ENCODE measurements at places on chromosomes 11 and 22.

GRCh38 chr11:74011360-74012073 is 2.6 kb upstream of the UCP3 start:
- no peak for DNase-seq

DNA sequence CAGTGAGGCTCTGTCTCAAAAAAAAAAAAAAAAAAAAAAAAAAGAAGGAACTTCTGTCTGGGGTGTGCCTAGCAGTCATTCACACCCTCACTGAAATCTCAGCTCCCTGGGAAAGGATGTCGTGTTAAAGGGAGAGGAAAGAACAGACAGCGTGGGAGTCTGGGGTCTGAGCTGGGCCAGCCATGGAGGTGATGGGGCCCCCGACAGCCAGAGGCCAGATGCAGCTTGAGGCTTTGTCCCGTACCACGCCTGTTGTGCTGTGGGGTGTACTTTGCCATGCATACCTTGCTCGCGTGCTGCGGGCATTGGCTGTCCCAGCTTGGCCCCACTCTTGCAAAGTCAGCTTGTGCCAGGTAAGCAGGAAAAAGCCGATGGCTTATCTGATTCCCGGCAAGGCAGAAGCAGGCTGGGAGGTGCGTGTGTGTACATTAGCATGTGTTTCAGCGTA is 4.6 kb downstream of the SYT12 start:
- DNase-seq: no peak

GRCh38 chr22:40374567-40374966 is 4.2 kb downstream of the SGSM3 start:
- DNase-seq: no peak

DNA sequence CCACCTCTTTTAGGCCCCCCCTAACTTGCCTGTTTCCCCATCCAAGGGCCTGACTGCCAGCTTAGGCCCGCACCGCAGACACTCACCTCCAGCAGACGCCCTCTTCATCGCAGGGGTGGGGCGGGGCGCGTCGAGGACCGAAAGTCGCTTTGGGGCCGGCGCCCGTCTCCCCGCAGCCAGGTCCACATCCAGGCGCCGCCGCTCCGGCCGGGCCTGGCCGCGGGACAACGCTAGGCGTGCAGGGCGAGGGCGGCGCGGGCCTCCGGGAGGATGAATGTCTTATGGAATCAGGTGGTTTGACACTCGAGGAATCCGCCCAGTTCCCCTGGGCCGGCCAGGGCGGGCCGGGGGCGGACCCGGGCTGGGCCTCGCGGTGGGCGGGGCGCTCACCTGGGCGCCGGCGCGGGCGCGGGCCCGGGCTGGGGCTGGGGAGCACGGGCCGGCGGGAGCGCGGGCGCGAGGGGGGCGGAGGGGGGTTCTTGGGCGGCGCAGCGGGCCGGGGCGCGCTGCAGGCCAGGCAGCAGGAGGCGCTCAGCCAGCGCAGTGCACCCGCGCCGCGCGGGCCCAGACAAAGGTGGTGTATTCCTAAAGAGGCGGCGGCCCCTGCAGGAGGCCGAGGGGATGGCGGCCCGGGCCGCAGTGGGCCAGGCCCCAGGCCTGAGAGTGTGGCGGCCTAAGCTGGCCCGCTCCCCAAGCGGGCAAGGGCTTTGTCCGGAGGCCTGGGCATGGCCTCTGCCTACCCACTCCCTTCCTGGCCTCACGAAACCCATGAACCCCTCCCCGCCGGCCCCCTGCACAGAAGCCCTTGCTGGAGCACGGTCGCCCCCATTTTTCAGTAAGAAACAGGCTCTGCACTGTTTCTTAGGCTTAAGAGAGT is 177.6 kb downstream of the IGLL1 start:
- peak; percentile 5 for DNase-seq

GRCh38 chr11:5689551-5689983 is at the start of gene TRIM22:
Gene TRIM22, plus strand, starts transcription at chr11:5689790. Its CDS starts 6,443 bp downstream, at chr11:5696233.
- DNase-seq: no peak

DNA sequence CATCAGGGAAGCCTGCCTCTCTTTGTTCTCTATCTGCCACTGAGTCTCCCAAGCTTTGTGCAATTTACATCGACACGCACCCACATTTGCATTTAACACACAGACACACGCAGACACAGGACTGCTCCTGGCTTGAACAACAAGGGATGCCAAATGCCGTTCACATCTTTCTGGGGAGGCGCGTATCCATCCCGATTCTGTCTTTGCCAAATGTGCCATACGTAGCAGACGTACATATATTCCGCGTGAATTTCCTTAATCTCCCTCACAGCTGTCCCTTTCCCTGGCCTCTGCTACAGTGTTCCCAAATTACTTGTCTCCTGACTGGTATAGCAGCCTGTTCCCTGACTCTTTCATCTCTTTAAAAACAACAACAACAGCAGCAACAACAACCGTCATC is 409.5 kb downstream of the MIAT start:
- no peak for DNase-seq

- DNase-seq: no peak
Measured at GRCh38 chr11:45615182-45615792, 50.1 kb downstream of the CHST1 start.

DNA sequence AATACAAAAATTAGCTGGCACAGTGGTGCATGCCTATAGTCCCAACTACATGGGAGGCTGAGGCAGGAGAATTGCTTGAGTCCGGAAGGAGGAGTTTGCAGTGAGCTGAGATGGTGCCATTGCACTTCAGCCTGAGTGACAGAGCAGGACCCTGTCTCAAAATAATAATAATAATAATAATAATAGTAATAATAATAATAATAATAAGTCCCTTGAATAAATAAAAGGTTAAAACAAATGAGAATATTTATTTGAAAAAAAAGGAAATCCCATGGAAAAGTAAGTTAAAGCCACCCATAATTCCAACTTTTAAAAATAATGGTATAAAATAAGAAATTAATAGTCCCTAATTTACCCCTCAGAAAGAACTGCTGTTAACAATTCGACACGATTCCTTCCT is 10.0 kb upstream of the NAV2 start:
- DNase-seq: no peak

- no peak for DNase-seq
Measured at GRCh38 chr11:104151404-104152204, 12.3 kb downstream of the PDGFD start.

- DNase-seq: no peak
Measured at GRCh38 chr11:75347781-75348566, 3.5 kb downstream of the ARRB1 start.

- DNase-seq: no peak
Measured at GRCh38 chr22:42997582-42998090, 17.3 kb downstream of the PACSIN2 start.

GRCh38 chr11:112685111-112685510 is 276.1 kb upstream of the NCAM1 start:
- DNase-seq: no peak

DNA sequence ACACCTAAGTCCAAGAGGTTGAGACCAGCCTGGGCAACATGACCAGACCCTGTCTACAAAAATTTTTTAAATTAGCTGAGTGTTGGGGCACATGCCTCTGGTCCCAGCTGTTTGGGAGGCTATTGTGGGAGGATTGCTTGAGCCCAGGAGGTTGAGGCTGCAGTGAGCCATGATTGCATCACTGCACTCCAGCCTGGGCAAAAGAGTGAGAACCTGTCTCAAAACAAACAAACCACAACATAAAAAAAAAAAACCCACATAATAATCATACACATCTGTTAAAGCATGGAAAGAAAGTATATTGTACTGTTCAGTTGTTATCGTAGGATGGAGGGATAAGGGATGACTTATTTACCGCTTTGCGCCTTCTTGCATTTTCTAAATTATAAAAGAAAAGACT is 35.9 kb upstream of the GRK2 start:
- no peak for DNase-seq

DNA sequence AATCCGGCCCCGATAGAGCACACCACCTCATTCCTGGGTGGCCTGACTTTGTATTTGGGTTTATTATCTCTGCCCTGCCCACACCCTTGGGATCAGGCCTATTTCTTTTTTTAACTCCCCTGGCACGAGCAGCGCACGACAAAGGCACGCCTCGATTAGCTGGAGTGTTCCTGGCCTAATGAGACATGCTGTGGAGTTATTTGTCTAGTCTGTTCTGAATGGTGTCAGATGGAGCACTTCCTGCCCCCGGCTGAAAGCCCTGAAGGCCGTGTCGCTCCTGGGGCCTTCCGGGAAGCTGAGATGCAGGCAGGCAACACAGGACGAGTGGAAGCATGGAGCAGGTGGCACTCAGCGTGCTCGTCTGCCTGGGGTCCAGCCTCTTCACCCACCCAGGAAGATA is 47.1 kb downstream of the LARGE1 start:
- DNase-seq: no peak

DNA sequence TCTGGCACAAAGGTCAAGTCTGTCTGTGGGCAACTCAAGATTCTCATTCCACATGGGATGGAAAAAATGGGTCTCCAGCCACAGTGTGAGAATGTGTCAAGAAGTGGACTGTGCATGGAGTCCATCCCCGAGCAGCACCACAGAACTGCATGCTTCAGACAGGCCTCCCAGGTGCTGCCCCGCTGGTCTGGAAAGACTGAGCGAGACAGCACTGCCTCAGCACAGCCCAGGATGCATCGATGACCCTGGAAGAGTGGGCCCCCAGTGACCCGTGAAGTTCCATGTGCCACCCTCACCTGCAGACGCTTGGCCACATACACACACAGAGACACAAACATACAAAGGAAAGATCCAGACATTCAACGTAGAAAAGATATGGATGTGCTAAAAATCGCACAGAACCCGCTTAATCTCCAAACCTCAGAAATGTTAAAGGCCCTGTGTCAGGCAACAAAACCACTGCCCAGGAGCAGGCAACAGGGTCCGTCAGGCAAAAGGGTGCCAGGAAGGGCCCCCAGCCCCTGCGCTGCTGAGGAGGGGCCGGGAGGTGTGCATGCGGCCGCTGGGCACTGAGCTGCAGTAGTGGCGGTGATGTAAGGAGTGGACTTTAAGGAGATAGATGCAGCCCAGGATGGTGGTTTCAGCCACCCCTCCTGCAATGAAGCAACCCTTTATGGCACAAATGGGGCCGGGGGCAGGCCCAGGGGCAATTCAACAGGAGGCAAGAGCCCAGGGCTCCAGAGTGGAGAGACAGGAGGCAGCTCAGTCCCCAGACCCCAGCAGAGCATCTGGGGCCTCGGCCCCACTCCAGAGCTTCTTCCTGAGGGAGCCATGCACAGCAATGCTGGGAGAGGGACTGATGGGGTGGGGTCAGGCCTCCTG is 84.7 kb downstream of the DGCR2 start:
- no peak for DNase-seq

DNA sequence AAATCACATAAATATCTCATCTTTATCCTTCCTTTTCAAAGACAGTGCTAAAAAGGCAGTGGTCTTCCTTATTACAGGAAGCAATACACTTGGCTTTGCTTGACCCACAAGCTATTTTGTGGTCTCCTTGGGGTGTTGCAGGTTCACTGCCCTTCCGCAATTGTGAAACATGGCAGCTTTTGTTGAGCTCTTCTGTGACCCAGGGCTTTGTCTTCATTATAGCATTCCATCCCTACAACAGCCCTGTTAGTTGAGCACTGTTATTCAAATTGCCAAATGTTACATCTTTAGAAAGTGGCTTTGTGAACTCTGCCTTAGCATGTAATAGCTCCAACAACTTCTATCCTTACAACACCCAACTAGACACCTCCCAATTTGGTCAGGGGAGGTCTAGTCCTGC is 107.1 kb downstream of the OPCML start:
- DNase-seq: no peak

DNA sequence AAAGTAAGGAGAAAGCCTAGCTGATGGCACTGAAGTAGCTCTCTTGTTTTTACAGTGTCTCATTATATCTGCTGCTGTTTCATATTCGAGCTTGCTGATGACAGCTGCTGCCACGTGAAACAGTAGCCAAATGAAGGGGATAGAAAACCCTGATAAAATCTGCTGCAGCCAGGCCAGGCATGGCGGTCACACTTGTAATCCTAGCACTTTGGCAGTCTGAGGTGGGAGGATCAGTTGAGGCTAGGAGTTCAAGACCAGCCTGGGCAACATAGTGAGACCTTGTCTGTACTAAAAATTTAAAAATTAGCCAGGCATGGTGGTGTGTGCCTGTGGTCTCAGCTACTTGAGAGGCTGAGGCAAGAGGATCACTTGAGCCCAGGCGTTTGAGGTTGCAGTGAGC is 13.4 kb downstream of the IFT46 start:
- DNase-seq: no peak

GRCh38 chr11:12140186-12140793 is 29.9 kb downstream of the MICAL2 start:
- DNase-seq: no peak

DNA sequence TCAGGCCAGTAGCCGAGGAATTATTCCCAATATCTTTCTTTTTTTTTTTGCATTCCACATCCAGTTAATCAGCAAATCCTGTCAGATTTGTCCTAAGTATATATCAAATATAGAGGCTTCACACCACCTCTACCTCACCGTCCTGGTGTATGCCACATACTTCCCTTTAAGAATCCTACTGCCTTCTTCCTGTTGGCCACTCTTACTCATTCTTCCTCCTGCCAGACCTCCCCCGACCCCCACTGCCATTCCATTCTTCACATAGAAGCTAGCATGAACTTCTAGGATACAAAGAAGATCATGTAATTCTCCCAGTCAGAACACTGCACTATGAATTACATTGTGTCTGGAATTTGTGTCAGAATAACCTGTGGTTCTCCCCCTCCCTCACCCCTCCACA is 89.5 kb downstream of the TRIM44 start:
- DNase-seq: no peak

- no peak for DNase-seq
Measured at GRCh38 chr11:776561-777287, 563 bp downstream of the GATD1 start.

DNA sequence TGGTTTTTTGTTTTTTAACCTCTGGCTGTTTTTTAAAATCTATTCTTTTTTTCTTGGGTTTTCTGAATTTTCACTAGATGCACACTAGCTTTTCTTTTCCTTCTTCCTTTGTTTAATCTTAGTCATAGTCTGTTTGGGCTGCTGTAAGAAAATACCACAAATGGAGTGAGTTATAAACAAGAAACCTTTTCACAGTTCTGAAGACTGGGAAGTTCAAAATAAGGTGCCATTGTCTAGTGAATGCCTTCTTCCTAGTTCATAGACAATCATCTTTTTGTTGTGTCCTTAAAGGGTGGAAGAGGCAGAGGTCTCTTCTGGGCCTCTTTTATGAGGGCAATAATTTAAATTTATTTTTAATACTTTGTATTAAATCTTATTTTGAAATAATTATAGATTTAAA is 532.9 kb upstream of the ANO5 start:
- DNase-seq: no peak

- no peak for DNase-seq
Measured at GRCh38 chr11:100593291-100593690, 93.8 kb upstream of the ARHGAP42 start.

GRCh38 chr22:28440592-28441390 is 238.8 kb downstream of the TTC28 start:
- no peak for DNase-seq
